Progenitor cell of endocrine pancreas (in vitro differentiated cells): ENCODE measurements at places on chromosomes 5 and 9.

DNA sequence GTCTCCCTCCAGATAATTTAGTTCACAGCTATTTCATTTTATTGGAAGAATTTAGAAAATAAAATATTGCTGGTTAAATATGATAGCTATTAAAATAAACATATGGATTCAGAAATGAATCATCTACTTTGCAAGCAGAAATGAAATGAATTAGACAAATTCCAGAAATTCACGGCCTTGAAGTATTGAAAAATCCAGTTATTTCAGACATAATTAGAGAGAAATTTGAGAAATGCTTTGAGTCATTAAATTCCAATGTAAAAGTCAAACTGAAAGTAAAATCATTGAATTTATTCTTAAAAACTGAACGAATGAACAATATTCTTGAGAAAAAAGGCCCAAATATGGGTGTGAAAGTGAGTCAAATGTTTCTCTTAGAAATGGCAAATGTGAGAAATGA is 632.6 kb upstream of the EDIL3 start:
- H3K4me1 ChIP-seq: no peaks in the 10 kb centered on the region
- no peak for DNase-seq
- no peak overlapping the region for H3K27ac ChIP-seq
- no peak overlapping the region for H3K4me3 ChIP-seq
- H3K27me3 ChIP-seq: no peaks in the 10 kb centered on the region

- no peak for DNase-seq
- H3K27me3 ChIP-seq: no peaks in the 10 kb centered on the region
- H3K27ac ChIP-seq: no peak overlapping the region
- H3K36me3 ChIP-seq: peaks cover 2% of the 10 kb centered on the region
- peaks cover 5% of the 10 kb centered on the region for H3K4me1 ChIP-seq
- H3K4me3 ChIP-seq: no peak overlapping the region
Measured at GRCh38 chr5:107449369-107449768, 221.4 kb downstream of the EFNA5 start.

DNA sequence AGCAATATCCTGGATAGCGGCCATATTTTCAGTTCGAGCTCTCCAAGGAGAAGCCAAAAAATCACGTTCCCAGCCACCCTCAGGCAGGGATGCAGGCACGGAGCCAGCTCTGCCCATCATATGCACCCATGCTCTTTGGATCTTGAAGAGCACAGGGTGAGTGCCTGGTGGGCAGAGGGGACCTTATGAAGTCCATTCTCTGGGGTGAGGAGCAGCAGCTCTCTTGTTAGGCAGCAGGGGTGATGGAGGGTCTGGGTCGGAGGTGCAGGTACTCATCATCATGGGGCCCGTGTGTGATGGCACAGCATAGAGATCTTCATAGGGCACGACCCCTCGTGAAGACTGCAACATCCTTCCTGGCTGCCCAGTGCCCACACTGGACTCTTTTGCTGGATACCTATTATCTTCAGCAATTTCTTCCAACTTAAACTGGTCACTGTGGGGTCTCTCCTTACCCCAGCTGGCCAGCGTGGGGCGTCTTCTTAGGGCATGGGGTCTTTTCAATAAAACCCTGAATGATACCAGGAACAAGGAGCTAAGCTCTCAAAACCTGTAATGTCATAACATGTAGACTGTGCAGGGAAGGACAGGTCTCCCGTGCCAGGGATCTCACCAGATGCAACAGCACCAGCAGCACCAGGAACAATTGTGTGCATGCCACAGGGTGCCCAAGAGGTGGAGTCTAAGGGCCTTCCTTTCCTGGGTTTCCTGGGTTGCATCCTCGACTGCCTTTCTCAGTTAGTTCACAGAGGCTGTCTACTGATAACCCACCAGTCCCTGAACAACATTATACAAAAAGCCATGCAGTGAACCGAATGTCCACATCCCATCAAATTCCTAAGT is 165.0 kb downstream of the TENT4A start:
- no peak overlapping the region for H3K4me3 ChIP-seq
- H3K27me3 ChIP-seq: peaks cover 18% of the 10 kb centered on the region
- H3K36me3 ChIP-seq: no peaks in the 10 kb centered on the region
- no peak for DNase-seq
- H3K27ac ChIP-seq: no peak overlapping the region
- peaks cover 8% of the 10 kb centered on the region for H3K4me1 ChIP-seq

- H3K4me3 ChIP-seq: no peak overlapping the region
- DNase-seq: no peak
- no peaks in the 10 kb centered on the region for H3K36me3 ChIP-seq
- no peaks in the 10 kb centered on the region for H3K27me3 ChIP-seq
- H3K4me1 ChIP-seq: no peaks in the 10 kb centered on the region
- no peak overlapping the region for H3K27ac ChIP-seq
Measured at GRCh38 chr9:23728736-23729135, 97.3 kb downstream of the ELAVL2 start.

GRCh38 chr9:372128-372527 is 157.5 kb downstream of the DOCK8 start:
- H3K4me3 ChIP-seq: no peak overlapping the region
- no peak overlapping the region for H3K27ac ChIP-seq
- no peaks in the 10 kb centered on the region for H3K27me3 ChIP-seq
- peaks cover 7% of the 10 kb centered on the region for H3K4me1 ChIP-seq

GRCh38 chr5:34053133-34053532 is 10.1 kb upstream of the C1QTNF3 start:
- no peak overlapping the region for H3K4me3 ChIP-seq
- no peak overlapping the region for H3K27ac ChIP-seq
- no peaks in the 10 kb centered on the region for H3K27me3 ChIP-seq
- DNase-seq: no peak
- H3K4me1 ChIP-seq: no peaks in the 10 kb centered on the region
- H3K36me3 ChIP-seq: peaks cover 20% of the 10 kb centered on the region

- no peaks in the 10 kb centered on the region for H3K36me3 ChIP-seq
- H3K4me1 ChIP-seq: peaks cover 6% of the 10 kb centered on the region
- DNase-seq: no peak
- peaks cover 4% of the 10 kb centered on the region for H3K27me3 ChIP-seq
Measured at GRCh38 chr9:76314321-76314720, 79.9 kb downstream of the RFK start.

- no peak overlapping the region for H3K27ac ChIP-seq
- peaks cover 22% of the 10 kb centered on the region for H3K36me3 ChIP-seq
- no peak overlapping the region for H3K4me3 ChIP-seq
- no peak for DNase-seq
- no peaks in the 10 kb centered on the region for H3K27me3 ChIP-seq
- H3K4me1 ChIP-seq: peaks cover under 1% of the 10 kb centered on the region
Measured at GRCh38 chr9:112103405-112103804, 71.7 kb downstream of the SUSD1 start.

DNA sequence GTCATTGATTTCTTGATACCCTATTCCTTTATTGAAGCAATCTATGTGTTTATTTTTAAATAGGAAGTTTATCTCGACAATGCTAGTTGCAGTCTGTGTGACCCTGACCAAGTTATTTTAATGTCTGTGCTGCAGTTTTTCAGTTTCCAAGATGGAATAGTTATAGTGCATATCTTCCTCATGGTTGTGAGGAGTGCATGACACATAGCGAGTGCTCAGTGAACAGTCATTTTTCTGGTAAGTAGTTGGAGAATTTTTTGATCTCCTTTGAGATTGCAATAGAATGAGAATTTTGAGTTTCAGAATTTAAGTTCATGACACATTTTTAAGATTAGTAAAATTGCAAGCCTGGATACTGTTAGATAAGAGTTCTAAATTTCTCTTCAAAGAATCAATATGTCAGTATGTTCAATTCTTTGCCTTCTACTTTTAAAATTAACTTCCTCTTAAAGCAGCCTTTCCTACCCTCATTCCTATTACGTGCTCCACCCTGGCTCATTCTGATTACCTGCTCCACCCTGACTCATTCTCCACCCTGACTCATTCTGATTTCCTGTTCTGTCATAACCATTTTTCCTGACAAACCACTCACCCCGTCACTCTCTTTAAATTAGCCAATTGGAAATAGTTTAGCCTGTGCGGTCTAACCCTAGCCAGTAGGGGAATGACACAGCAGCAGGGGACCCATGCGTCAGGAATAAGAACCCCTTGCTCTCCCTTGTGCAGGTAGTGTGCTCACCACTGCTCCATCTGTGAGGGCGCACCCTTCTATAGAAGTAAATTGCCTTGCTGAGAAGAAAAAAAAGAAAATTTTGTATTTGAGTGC is 30.7 kb downstream of the SPIN1 start:
- no peaks in the 10 kb centered on the region for H3K27me3 ChIP-seq
- H3K36me3 ChIP-seq: peaks cover 69% of the 10 kb centered on the region

DNA sequence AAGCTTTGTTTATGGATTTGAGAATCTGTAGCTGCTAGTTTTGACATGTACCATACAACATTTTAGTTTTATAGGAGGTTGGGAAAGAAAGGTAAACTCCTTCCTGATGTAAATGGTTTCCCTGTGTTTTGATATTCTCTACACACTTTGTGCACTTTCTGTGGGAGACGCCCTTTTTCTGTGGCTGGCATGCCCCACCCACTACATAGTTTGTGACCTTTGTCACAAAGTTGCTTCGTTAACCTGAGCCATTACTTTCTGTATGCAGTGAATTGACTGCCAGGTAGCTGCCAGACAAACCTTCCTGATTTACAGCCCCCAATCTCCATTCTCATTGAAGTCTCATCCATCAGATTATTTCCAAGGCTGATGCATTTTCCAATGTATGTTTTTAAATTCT is 90.6 kb downstream of the NLN start:
- H3K4me1 ChIP-seq: no peaks in the 10 kb centered on the region
- H3K27ac ChIP-seq: no peak overlapping the region
- H3K27me3 ChIP-seq: no peaks in the 10 kb centered on the region
- H3K4me3 ChIP-seq: no peak overlapping the region

GRCh38 chr5:53318303-53318702 is 162.1 kb upstream of the FST start:
- no peak for DNase-seq
- peaks cover 7% of the 10 kb centered on the region for H3K27me3 ChIP-seq
- no peak overlapping the region for H3K27ac ChIP-seq
- H3K36me3 ChIP-seq: no peaks in the 10 kb centered on the region

DNA sequence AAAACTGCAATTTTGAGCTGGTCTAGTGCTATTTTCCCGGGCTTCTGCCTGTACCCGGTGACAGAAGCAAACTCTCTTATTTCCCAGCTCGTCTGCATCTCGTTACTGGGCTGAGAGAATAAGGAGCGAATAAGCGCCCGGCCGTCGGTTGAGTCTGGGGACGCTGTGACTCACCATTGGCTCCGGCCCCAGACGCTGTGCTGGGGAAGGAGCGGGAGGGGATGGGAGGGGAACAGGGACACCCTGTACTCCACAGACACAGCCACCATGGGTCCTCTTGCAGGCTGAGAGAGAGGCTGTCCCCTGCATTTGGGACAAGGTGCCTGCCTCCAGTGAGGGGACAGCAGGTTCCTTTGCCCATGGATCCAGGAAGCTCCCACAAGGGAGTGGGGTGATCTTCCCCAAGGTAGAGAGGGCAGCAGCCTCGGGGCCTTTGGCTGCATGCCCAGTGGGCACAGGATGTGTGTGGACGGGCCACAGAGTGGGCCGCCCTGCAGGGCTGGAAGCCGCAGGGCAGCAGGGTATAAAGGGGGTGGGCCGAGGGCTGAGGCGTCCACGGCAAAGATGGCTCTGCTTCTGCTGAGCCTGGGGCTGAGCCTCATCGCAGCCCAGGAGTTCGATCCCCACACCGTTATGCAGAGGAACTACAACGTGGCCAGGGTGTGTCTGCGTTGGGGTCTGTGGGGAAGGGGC is at the start of gene LCN9:
TSS of gene LCN9 (plus strand) at position 552 of the 693 bp plus-strand sequence. CDS start at position 565, 13 bp downstream.
- H3K27me3 ChIP-seq: peaks cover 7% of the 10 kb centered on the region
- no peak within 1 kb of the TSS for H3K4me3 ChIP-seq
- no peak within 1 kb of the TSS for H3K27ac ChIP-seq
- no peaks in the 10 kb centered on the region for H3K36me3 ChIP-seq

DNA sequence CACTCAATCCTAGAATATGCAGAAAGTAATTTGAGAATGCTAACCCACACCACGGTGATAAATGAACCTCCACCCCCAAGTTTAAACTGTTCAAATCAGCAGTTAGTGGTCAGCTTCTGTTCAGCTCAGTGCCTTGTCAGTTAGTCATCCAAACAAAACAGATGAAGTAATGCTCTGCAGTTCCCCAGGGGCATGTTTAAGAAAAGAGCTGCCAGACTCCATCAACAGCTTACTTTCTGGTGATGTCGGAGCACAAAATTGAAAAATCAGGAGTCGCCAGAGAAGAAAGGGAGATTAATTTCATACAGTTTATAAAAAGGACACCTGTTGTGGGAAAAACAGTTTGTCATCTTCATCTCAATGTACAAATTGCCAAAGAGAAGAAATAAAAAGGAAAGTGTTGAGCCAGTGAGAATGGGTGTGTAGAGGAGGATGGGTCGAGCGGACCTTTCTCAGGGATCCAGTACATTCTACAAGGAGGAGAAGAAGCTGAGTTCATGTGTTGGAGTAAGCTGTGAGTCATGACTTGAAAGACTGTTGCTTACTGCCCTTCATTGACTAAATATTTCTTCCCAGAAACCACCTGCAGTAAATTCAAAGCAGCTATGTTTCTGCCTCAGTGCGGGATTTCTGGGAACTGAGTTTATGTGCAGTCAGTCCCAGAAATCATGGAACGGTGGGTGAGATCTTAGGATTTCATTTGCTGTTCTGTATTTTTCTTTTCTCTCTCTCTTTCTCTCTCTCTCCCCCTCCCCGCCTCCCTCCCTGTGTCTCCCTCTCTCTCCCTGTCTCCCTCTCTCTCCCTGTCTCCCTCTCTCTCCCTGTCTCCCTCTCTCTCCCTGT is 13.7 kb downstream of the TRIO start:
- H3K27ac ChIP-seq: no peak overlapping the region
- no peak overlapping the region for H3K4me3 ChIP-seq
- H3K27me3 ChIP-seq: no peaks in the 10 kb centered on the region
- peaks cover 3% of the 10 kb centered on the region for H3K36me3 ChIP-seq

GRCh38 chr5:144864118-144864517 is 693.4 kb downstream of the KCTD16 start:
- H3K4me3 ChIP-seq: no peak overlapping the region
- no peak for DNase-seq
- H3K4me1 ChIP-seq: peaks cover 3% of the 10 kb centered on the region
- H3K27me3 ChIP-seq: no peaks in the 10 kb centered on the region

GRCh38 chr5:60161340-60161934 is 267.9 kb upstream of the PDE4D start:
- no peaks in the 10 kb centered on the region for H3K27me3 ChIP-seq
- DNase-seq: no peak
- H3K36me3 ChIP-seq: no peaks in the 10 kb centered on the region
- no peak overlapping the region for H3K27ac ChIP-seq
- peaks cover 3% of the 10 kb centered on the region for H3K4me1 ChIP-seq
- H3K4me3 ChIP-seq: no peak overlapping the region

GRCh38 chr9:7542693-7543092 is 256.9 kb downstream of the DMAC1 start:
- no peak for DNase-seq
- no peaks in the 10 kb centered on the region for H3K36me3 ChIP-seq
- H3K27ac ChIP-seq: no peak overlapping the region
- no peak overlapping the region for H3K4me3 ChIP-seq
- peaks cover 26% of the 10 kb centered on the region for H3K27me3 ChIP-seq
